Aortic smooth muscle cell (primary cell): ENCODE measurements at places on chromosomes 7 and 10. TPM values are rescaled to one million over a fixed set of nuclear protein-coding genes. Genes with fewer than 3 reads are reported as not detected.

SPDYE16 gene
- 0.06 and 0.13 TPM in 2 replicates for total RNA-seq

HOXA11 gene
- not detected in 2 replicates for total RNA-seq

LBX1 gene
- not detected in 2 replicates for total RNA-seq

AGMO gene
- 0.93 and 1.6 TPM in 2 replicates for total RNA-seq

CELF2 gene
- total RNA-seq = 13.3 and 16.6 TPM in 2 replicates
